Stimulated activated CD4-positive, alpha-beta T cell treated with anti-CD3 and anti-CD28 coated beads, Interleukin-2, amount 100 ng/mL, for 48 hours (primary cell): ENCODE measurements at places on chromosomes 6 and 20.

DNA sequence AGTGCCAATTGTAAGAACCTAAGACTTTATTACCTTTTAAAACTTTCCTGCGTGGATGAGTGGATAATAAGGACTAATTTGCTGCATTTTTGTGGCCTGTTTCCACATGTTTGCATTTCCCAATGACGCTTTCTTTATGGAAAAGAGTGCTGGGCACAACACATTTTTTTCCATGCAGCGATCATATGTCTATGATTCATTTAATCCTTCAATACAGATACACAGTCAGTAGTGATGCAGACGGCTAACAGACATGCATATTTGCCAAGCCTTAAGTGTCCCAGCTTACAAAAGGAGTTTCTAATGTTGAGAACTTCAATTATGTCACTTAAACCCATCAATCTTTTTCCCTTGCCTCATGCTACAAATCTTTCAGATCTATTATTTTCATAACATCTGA lies 239.8 kb upstream of the PREP start:
- DNase-seq: no peak

GRCh38 chr20:59628171-59628570 lies 23.8 kb downstream of the PHACTR3 start:
- no peak for DNase-seq

- no peak for DNase-seq
Observed at GRCh38 chr6:144460327-144461095, 175.4 kb downstream of the UTRN start.

- DNase-seq: no peak
Observed at GRCh38 chr6:170108890-170109587, 181.8 kb downstream of the DLL1 start.

DNA sequence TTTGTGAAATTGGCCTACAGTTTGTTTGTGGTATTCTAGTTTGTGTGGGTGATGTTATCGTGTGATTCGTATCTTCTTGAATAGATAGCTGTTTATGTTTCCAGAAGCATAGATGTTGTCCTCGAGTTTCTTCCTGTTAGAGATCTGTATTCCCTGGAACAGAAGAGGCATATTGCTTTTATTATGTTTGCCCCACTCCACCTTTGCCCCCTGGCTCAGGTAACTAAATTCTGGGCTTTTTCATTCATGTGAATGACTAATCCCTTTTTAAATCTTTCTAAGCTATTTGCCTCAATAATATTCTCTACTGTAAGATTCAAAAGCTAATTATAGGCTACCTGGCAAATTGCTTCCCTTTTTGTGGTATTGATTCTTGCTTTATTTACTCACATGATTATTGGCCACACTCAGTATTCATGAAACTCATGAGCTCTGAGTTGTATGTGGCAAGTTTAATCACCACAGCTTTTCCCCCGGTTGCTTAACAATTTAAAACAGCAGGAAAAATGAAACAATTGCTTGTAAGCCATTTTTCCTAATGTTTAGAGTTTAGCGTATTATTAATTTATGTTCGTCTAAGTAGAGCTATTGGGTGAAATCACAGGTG lies 12.6 kb downstream of the RNF217 start:
- DNase-seq: no peak

GRCh38 chr20:14488756-14489479 lies 151.5 kb upstream of the FLRT3 start:
- DNase-seq: no peak

DNA sequence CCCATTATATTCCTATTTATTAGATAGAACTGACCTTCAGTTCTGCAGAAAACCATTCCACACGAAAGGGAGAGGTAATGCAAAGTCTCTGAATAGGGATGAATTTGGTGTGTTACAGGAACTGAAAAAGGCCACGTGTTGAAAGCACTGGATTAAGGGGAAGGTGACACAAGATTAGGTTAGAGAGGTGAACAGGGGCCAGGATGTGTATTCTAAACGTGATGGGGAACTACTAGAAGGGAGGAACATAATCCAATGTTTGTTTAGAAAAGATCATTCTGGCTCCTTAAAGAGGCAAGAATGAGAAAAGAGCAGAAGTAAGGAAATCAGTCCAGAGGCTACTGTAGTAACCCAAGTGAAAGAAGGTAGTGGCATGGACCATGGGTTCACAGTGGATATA lies 6.3 kb upstream of the ZKSCAN8 start:
- DNase-seq: no peak

GRCh38 chr6:54935739-54936138 lies 89.2 kb downstream of the FAM83B start:
- no peak for DNase-seq

DNA sequence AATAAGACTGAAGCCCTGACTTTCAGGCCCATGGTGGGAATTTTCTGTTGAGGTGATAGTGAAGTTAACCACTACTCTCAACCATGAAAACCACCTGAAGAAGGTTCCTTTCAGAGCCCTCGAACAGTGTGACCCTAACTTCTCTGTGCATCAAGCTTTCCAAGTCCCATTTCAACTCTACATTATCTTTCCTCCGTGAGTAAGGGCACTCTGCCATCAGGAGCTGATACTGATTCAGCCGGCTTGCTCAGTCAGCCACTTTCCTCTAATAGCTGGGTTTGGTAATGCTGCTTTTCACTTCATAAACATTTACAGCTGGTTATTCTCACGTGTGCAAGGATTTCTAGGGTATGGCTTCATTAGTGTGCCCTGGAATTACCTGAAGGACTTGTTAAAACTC lies 10.7 kb upstream of the SLA2 start:
- no peak for DNase-seq
